Vagina (tissue), 2 donors: ENCODE measurements at places on chromosomes 6 and 20. TPM values are rescaled to one million over a fixed set of nuclear protein-coding genes. Genes with fewer than 3 reads are reported as not detected.
A peak's percentile ranks its signal among the peaks of the same experiment; 100 is the strongest.

GRCh38 chr6:80437221-80437620, 330.8 kb downstream of the BCKDHB start:
- no peak for DNase-seq
- no peaks in the 10 kb centered on the region for H3K36me3 ChIP-seq
- no peaks in the 10 kb centered on the region for H3K27me3 ChIP-seq

DNA sequence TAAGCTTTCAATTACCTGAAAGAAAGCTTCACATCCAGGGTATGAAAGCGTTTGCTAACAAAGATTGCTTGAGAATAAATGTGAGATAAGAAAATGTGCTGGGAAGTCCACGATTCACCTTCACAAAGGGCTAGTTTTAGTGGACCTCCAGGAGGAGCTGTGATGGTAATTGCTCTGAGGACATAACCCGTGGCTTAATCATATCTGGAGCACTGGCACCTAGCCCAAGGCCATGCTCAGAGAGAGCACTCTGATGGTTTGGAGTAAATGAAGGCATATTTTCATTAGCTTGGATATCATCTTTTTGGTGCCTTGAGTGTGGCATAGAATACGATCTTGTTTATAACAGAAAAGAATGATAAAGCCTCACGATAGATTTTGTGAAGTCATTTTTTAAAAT, 46.9 kb upstream of the BACH2 start:
- H3K27me3 ChIP-seq = no peaks in the 10 kb centered on the region
- H3K27ac ChIP-seq = no peak overlapping the region
- H3K36me3 ChIP-seq = no peaks in the 10 kb centered on the region
- H3K4me3 ChIP-seq = no peak overlapping the region

- no peaks in the 10 kb centered on the region for H3K27me3 ChIP-seq
- H3K4me3 ChIP-seq = no peak overlapping the region
- no peak for DNase-seq
- H3K4me1 ChIP-seq = peaks cover 66% of the 10 kb centered on the region
These were observed 77.1 kb downstream of the CBFA2T2 start for GRCh38 chr20:33566781-33567603.

Gene C6orf132
- total RNA-seq = 78.6 TPM

GRCh38 chr6:45611491-45611890, 233.8 kb upstream of the SUPT3H start:
- H3K4me1 ChIP-seq = peaks cover 8% of the 10 kb centered on the region
- no peaks in the 10 kb centered on the region for H3K27me3 ChIP-seq

- no peaks in the 10 kb centered on the region for H3K36me3 ChIP-seq
- no peak overlapping the region for H3K27ac ChIP-seq
- no peak overlapping the region for H3K4me3 ChIP-seq
- no peaks in the 10 kb centered on the region for H3K4me1 ChIP-seq
- no peaks in the 10 kb centered on the region for H3K27me3 ChIP-seq
- no peak for DNase-seq
These were observed 22.4 kb upstream of the SLC9A8 start for GRCh38 chr20:49790077-49790798.

Gene BMP6
- 3.2 TPM for total RNA-seq

- H3K4me3 ChIP-seq = no peak overlapping the region
- H3K27me3 ChIP-seq = no peaks in the 10 kb centered on the region
- peaks cover 25% of the 10 kb centered on the region for H3K4me1 ChIP-seq
- no peak for DNase-seq
These were observed 5.6 kb downstream of the TCEA2 start for GRCh38 chr20:64068386-64069208.

DNA sequence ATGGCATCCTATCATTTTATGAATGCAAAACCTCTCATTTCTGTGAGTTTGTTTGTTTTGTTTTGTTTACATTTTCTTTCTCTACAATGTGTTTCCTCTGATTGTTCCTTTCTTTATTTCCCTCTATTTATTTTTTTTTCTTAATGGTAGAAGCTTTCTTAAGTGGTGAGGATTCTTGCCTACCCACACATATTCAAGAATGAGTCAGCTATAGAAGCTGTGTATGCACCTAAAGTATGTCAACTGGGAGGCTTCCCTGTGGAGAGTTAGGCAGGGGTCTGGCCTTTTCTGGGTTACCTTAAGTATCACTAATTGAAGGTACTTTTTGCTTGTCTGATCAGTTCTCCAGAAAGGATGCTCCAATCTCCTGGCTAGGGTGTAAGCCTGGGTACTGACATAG, 354.0 kb downstream of the ESR1 start:
- no peak overlapping the region for H3K4me3 ChIP-seq
- H3K36me3 ChIP-seq = no peaks in the 10 kb centered on the region
- no peaks in the 10 kb centered on the region for H3K4me1 ChIP-seq
- no peak for DNase-seq

DNA sequence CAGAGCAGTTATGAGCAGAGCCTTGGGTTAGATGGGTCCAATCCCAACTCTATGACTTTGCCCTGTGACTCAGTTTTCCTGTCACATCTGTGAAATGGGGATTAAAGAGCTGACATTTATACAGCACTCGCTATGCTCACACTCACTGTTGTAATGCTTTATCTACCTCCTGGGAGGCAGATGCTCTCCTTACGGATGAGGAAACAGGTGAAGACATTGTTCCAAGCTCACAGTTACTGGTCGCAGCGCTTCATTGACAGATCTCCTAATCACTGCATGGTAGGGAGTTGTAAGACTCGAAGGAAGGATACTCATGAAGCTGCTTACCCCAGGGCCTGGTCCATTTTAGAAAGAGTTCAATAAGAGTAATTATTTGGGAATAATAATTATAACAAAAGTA, 2.9 kb upstream of the MYLK2 start:
- H3K4me3 ChIP-seq = no peak overlapping the region
- H3K27me3 ChIP-seq = no peaks in the 10 kb centered on the region
- no peak overlapping the region for H3K27ac ChIP-seq
- no peaks in the 10 kb centered on the region for H3K4me1 ChIP-seq
- H3K36me3 ChIP-seq = no peaks in the 10 kb centered on the region

DNA sequence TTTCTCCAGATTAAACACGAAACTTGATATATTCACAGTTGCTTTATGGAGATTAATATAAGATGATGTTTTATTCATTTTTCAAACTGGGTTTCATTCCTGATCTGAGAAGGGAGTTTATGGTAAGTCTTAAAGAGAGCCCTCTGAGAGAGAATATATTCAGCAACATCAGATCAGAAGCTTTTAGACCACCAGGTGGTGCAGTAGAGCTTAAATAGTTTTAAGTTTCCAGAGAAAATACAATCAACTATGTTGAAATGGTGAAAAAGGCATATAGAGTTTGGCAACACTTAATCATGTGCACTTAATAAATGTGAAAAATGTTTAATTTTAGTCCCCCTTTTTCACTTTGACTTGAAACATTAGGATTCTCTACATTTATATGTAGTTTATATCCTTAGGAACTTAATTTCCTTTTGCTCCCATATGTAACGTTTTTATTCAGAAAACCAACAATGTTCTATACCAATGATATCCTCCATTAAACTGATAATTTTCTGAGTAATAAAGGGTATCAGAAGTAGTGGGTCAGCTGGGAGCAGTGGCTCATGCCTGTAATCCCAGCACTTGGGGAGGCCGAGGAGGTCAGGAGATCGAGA, 86.4 kb upstream of the CLDN20 start:
- H3K4me3 ChIP-seq = no peak overlapping the region
- no peak for DNase-seq
- no peaks in the 10 kb centered on the region for H3K36me3 ChIP-seq
- H3K4me1 ChIP-seq = no peaks in the 10 kb centered on the region
- H3K27me3 ChIP-seq = no peaks in the 10 kb centered on the region

DNA sequence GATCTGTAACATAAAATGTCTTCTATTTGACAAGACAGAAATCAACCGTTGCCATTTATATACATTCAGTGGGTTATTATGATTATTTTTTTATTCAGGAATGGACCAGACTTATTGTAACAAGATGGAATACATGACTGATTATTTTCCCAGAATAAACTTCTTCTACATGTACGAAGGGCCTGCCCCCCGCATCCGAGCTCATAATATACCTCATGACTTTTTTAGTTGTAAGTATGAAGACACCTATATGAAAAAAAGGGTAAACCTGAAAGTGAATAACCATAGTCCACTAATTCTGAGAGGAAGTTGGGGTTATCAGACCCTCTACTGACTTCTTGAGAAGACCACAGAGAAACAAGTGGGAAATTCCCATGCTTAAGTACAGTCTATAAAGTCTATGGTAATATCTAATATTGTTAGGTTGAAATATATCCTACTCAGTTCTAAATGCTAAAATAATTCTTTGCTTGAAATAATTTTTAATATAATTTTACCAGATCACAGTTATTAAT, 15.9 kb downstream of the OR2A4 start:
- no peak overlapping the region for H3K27ac ChIP-seq
- DNase-seq = no peak
- no peak overlapping the region for H3K4me3 ChIP-seq
- no peaks in the 10 kb centered on the region for H3K4me1 ChIP-seq
- no peaks in the 10 kb centered on the region for H3K27me3 ChIP-seq

DNA sequence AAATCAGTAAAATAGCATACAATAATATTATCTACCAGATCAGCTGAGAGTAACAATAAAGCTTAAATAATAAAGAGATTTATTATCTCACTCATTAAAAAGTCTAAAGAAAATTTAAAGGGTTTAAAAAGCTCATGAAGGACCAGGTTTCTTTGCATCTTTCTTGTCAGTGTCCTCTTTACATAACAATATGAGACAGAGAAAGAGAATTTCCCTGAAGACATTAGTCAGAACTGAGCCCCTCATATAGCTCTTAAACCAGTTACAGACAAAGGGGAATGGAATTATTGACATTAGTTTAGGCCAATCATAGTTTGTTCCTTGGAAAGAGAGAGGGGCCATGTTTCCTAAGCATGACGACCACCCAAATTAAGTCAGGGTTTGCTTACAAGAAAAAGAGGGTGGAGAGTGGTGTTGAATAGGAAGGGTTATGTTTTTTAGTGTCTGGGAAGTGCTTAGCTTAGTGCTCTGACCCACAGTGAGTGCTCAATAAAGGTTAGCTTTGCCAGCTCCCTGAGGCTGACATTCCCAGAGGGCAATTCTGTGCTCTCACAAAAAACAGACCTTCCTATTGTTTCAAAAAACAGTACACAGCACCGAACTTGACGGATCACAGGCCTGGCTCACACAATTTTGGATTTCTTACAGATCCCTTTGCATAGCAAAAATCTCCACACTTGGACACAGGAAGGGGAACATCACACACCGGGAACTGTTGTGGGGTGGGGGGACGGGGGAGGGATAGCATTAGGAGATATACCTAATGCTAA, 3.6 kb upstream of the PLCB1 start:
- H3K27me3 ChIP-seq = no peaks in the 10 kb centered on the region
- peaks cover 16% of the 10 kb centered on the region for H3K4me1 ChIP-seq
- no peak for DNase-seq
- H3K36me3 ChIP-seq = no peaks in the 10 kb centered on the region
- no peak overlapping the region for H3K4me3 ChIP-seq

DNA sequence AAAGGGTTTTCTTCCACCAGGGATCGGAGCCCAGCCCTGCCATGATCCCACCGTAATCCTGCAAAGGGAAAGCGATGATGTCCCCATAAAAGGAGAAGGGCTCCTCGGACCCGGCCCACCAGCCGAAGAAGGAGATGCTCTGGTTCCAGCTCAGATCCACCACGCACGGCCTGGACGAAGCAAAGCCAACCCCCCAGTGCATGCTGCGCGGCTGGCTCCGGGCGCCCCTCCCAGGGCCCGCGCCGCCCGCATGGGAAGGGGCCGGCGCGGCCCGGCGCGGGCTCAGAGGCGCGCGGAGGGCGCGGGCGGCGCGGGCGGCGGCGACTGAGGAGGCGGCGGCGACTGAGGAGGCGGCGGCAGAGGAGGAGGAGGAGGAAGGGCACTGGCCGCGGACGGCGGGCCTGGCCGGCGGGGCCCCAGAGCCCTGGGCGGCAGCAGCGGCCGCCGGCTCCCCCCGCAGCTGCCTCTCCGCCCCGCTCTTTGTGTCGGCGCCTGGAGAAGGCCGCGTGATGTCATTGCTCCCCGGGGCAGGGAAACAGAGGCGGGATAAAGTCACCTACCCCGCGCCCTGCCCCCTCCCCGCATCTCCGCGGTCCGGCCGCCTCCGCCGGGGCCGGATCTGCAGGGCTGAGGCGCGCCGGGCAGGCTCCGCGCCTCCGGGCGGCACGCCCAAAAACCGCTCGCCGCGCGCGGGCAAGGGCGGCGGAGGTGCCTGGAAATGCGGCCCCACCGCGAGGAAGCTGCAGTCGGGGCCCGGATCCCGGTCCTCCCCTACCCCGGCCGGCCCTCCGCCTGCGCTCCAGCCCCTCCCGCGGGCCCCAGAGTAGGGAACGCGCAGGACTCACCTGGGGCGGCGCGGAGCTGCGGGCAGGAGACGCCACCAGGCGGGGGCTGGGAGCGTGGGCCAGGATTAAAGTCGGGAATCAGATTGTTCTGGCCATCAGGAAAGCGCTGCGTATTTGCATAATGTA, at the start of gene FAXC:
FAXC (minus strand) TSS at position 504 of the 971 bp plus-strand sequence; CDS start at position 202, 302 bp downstream.
- no peak for DNase-seq
- no peaks in the 10 kb centered on the region for H3K36me3 ChIP-seq
- H3K27me3 ChIP-seq = no peaks in the 10 kb centered on the region
- peak within 1 kb of the TSS; percentile 53 for H3K27ac ChIP-seq
- H3K4me1 ChIP-seq = peaks cover 14% of the 10 kb centered on the region

Gene HLA-DQA1
- total RNA-seq = 7.4 TPM

- H3K4me3 ChIP-seq = no peak overlapping the region
- H3K4me1 ChIP-seq = peaks cover 12% of the 10 kb centered on the region
- peaks cover 29% of the 10 kb centered on the region for H3K27me3 ChIP-seq
- no peaks in the 10 kb centered on the region for H3K36me3 ChIP-seq
- H3K27ac ChIP-seq = no peak overlapping the region
- DNase-seq = no peak
These were observed 4.9 kb upstream of the TBX18 start for GRCh38 chr6:84769306-84769705.

GRCh38 chr6:129273161-129273560, 390.2 kb downstream of the LAMA2 start:
- DNase-seq = no peak
- H3K36me3 ChIP-seq = no peaks in the 10 kb centered on the region
- H3K27ac ChIP-seq = no peak overlapping the region
- no peaks in the 10 kb centered on the region for H3K4me1 ChIP-seq
- no peaks in the 10 kb centered on the region for H3K27me3 ChIP-seq
- H3K4me3 ChIP-seq = no peak overlapping the region

Gene HDGFL1
- total RNA-seq = not detected

GRCh38 chr6:699319-699718, 6.4 kb upstream of the EXOC2 start:
- H3K4me1 ChIP-seq = no peaks in the 10 kb centered on the region
- no peaks in the 10 kb centered on the region for H3K36me3 ChIP-seq
- H3K4me3 ChIP-seq = no peak overlapping the region
- H3K27me3 ChIP-seq = no peaks in the 10 kb centered on the region

- DNase-seq = no peak
- no peaks in the 10 kb centered on the region for H3K4me1 ChIP-seq
- no peaks in the 10 kb centered on the region for H3K36me3 ChIP-seq
- H3K27ac ChIP-seq = no peak overlapping the region
- no peak overlapping the region for H3K4me3 ChIP-seq
- no peaks in the 10 kb centered on the region for H3K27me3 ChIP-seq
These were observed 114.6 kb upstream of the TCF21 start for GRCh38 chr6:133774356-133774755.

DNA sequence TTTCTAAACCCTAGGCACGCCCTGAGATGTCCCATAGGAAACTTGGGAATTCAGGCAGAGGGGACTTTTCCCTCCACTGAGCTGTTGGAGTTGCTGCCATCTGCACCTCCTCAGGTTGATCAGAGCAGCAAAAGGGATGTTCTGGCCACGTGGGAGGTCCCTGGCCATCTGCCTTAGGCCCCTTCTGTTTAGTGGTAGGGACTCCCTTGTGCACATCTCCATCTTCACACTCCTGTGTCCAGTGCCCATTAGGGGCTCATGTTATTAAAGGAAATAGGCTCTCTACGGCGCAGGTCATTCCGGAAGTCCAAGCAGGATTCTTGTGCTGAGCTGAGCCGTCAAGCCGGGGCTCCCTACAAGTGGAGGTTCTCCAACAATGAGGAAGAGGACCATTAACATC, 237.8 kb upstream of the RIN2 start:
- no peak overlapping the region for H3K27ac ChIP-seq
- no peaks in the 10 kb centered on the region for H3K36me3 ChIP-seq
- no peak overlapping the region for H3K4me3 ChIP-seq
- no peaks in the 10 kb centered on the region for H3K4me1 ChIP-seq
- H3K27me3 ChIP-seq = no peaks in the 10 kb centered on the region

Gene OR2B6
- total RNA-seq = not detected
